ENCODE measurements at places on chromosomes 6 and 20.

GRCh38 chr20:21575981-21576740 lies 62.3 kb upstream of the NKX2-2 start:
- DNase-seq = no peak

DNA sequence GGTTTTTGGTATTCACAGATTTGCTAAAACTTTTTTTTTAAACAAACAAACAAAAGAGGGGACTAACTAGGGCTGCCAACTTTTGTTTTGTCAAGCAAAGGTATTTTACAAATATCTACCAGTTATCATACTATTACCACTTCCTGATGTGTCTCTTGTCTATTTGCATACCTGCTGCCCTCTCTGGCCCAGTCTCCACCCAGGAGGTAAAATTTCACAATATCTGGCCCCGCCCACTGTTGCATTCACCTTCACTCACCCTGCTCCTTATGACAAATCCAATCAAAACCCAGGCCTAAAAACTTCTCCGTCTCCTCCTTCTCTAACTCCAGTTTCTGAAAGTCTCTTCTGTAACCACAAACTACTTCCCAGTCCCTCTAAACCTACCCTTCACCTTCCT lies 82.2 kb downstream of the TRERF1 start:
- no peak for DNase-seq

GRCh38 chr6:30828027-30828962 lies 56.0 kb upstream of the DDR1 start:
- peak; percentile 87 for DNase-seq

- DNase-seq = no peak
Measured at GRCh38 chr6:6790891-6791290, 202.4 kb downstream of the LY86 start.

DNA sequence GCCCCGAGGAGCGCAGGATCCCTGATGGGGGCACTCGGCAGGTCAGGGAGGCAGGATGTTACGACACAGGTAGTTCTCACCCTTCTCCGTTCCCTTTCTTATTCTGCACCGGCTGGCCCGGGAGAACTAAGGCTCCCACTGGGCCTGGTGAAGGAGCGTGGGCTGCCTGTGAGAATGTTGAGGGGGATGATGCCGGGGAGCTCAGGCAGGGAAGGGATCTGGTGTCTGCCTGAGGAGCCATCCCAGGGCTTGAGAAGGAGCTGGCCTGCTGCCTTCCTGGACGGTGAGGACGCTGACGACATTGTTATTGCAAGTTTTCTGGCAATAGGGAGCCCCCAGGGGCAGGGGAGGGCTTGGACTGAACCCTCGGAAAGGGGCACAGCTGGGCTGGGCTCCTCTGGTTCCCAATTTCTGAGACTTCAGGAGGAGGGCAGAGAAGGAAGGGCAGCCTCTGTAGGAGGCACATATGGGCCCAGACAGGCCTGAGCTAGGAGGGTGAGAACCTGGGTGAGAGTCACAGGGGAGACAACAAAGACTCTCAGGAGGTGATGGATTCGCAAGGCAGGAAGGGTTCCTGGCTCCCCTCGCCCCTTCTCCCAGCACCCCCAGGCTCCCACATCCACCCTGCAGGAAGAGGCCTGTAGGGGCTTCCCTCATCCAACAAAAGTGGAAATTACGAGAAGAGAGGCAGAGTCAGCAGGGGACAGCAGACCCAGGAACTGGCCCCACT lies 32.8 kb downstream of the CYP21A2 start:
- no peak for DNase-seq

GRCh38 chr6:36863670-36864540 lies 10.7 kb downstream of the PPIL1 start:
- DNase-seq = no peak

GRCh38 chr20:33067806-33068205 lies 11.6 kb upstream of the BPIFB4 start:
- DNase-seq = no peak

DNA sequence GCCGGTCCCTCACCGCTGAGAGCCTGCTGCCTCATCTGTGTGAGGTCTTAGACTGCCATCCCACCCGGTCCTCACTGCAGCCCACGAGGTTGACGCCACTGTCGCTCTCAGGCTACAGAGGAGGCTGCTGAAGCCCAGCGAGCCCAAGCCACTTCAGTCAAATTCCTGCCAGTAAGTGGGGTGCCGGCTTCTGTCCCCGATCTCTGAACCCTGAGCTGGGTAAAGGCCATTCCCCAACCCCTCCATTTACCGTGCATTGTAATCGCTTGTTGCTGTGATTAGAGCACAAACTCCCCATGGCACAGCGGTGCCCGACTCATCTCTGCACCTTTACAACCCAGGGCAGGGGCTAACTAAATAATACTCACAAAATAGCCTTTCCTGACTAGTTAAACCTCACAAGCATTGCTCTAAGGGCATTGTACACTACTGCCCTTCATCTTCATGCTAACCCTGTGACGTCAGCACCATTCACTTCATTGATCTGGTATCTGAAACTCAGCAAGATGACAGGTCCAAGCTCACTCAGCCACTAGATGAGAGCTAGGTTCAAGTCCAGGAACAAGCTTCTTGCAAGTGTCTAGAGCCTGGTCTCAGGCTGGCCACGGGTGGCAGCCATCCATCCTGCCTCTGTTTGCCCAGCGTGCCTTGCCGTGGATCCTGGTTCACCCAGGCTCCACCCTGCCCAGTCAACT lies 122.7 kb downstream of the BCAS1 start:
- DNase-seq = no peak

- no peak for DNase-seq
Measured at GRCh38 chr6:13334953-13335352, 6.6 kb upstream of the TBC1D7 start.

- DNase-seq = no peak
Measured at GRCh38 chr20:3606021-3606420, 57.2 kb downstream of the GFRA4 start.

GRCh38 chr6:56278171-56278591 lies 30.8 kb upstream of the COL21A1 start:
- no peak for DNase-seq

GRCh38 chr20:38853759-38854158 lies 48.3 kb downstream of the PPP1R16B start:
- no peak for DNase-seq

DNA sequence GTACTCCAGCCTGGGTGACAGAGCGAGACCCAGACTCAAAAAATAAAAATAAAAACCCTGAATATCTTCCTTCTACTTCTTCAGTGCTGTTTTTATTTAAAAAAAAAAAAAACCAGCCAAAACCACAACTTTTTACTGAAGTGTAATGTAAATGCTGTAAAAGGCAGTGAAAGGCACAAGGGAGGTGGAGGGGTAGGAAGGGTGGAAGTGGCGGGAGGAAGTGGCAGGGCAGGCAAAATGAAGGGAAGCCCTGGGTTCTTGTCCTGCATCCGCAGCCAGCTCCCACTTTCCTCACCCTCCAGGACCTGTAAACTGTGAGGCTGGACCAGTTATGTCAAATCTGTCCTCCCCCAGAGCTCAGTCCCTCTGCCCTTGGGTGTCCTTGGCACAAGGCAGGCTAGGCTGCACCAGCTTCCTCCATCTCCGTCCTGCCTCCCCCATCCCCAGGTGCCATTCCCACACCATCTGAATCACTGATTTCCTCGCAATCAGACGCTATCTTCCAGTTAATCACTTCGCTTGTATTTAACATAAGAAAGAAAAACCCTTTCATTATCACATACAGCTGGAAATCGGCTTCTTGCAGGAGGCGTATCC lies 13.7 kb upstream of the PANK2 start:
- no peak for DNase-seq

DNA sequence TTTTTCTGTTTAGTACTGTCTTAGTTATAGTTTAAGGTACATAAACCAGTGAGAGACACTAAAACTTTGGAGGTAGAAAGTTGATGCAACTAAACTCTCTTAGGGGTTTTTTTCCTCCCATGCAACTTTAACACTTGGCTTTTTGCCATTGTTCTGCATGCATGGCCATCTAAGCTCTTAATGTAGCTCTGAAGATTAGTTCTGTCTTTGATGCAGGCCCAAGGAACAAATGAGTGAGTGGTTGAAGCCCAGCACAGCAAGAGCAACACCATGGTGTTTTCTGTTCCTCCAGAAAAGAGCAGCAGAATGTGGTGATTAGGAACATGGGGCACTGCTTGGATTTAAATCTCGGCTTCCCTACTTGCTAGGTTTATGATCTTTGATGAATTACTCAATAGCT lies 89.3 kb downstream of the L3MBTL3 start:
- no peak for DNase-seq

DNA sequence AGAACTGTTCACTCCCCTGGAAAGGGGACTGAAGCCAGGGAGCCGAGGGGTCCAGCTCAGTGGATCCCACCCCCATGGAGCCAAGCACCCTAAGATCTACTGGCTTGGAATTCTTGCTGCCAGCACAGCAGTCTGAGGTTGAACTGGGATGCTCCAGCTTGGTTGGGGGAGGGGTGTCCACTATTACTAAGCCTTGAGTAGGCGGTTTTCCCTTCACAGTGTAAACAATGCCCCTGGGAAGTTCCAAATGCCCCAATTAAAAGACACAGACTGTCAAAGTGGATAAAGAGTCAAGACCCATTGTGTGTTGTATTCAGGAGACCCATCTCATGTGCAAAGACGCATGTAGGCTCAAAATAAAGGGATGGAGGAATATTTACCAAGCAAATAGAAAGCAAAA lies 150.2 kb downstream of the LPA start:
- no peak for DNase-seq

DNA sequence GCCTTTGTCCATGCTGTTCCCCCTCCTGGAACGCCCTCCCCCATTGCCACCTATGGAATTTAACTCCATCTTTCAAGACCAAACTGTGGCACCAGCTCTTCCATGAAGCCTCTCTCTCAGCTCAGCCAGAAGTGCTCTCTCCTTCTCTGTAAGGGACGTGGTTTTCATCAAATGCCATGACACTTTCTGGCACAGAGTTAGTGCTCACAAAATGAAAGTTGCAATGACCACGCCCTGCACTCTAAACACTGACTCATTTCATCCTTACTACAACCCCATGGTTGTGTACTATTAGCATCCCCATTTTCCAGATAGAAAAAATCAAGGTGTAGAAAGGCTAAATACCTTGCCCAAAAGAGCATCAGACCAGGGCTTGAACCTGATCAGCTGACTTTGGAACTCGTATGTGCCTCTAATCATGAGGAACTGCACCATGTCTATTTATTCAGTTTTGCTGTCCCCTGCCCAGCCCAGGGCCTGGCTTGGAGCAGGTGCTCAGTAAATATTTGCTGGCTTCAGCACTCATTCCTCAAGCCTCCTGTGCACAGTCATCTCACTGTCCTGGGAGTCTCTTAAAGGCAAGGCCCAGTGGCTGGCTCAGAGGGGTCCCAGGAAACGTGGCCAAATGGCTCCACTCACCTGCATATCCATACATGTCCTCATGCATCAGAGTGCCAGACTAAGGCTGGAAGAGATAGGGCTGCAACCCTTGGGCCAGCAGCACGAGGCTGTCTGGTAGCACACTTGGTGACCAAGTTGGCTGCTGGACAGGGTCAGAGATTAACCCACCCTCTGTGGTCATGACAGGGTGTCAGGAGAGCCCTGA lies 77.9 kb downstream of the MRPL14 start:
- DNase-seq = no peak

GRCh38 chr6:156413154-156413553 lies 364.0 kb upstream of the ARID1B start:
- DNase-seq = no peak

- DNase-seq = no peak
Measured at GRCh38 chr6:158033751-158034702, 52.4 kb downstream of the SYNJ2 start.

DNA sequence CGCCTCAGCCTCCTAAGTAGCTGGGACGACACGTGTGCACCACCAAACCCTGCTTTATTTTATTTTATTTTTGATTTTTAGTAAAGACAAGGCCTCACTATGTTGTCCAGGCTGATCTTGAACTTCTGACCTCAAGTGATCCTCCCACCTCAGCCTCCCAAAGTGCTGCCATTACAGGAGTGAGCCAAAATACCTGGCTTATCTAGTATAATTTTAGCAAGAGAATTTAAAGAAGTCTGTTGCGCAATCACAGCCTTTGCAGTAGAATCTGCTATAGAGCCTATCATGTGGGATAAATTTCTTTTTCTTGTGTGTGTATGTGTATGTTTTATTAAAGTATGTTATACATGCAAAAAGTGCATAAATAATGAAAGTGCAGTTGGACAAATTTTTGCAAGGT lies 92.1 kb upstream of the ANKEF1 start:
- DNase-seq = no peak

DNA sequence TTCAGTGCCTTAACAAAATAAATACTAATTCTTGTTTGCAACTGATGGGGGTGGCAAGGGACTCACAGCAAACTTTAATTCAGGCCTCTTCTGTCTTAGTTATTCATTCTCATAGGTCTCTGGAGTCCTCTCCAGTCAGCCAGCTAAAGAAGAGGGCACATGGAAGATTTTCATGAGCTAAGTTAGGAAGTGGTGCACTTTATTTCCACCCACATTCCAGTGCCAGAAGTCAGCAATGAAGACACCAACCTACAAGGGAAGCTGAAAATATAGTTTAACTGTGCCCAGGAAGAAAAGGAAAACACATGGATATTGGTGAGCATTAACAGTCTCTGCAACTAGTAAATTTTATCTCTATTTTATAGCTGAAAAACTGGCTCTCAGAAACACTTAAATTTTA lies 16.7 kb upstream of the IRAK1BP1 start:
- no peak for DNase-seq

- DNase-seq = no peak
Measured at GRCh38 chr20:10270630-10271029, 52.0 kb downstream of the SNAP25 start.

DNA sequence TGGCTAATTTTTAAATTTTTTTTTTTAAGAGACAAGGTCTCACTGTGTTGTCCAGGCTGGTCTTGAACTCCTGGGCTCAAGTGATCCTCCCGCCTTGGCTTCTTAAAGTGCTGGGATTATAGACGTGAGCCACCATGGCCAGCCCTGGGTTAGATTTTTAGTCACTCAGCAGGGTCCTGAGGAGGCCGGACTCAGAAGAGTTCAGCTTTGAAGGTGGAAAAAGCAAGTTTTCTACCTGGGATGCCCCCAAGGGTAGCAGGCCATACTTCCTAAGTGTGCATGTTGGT lies 44.2 kb downstream of the FGD2 start:
- no peak for DNase-seq
